ENCODE measurements at places on chromosomes 3 and 15.

GRCh38 chr15:90902840-90903732 is at the start of gene MAN2A2:
Gene MAN2A2, plus strand, starts transcription at chr15:90903302. Its CDS starts 906 bp downstream, at chr15:90904208.
- peak; percentile 69 for DNase-seq

- DNase-seq: no peak
These were observed 61.2 kb upstream of the ICE2 start for GRCh38 chr15:60540002-60540651.

DNA sequence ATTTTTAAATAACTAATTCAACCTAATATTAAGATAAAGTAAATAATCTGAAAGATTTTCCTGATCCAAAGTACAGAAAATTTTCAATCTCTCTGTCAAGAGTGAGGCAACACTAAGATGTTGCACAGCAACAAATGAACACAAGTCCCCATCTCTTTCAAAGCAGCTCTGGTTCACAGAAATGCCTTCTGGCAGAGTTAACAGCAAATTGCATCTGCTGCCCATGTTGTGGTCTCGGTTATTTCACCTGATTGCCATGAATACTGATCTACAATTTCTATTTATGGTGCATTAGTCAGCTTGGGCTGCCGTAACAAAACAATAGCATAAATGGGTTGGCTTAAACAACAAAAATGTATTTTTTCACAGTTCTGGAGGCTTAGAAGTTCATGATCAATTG is 167.3 kb downstream of the BCHE start:
- DNase-seq: no peak

- DNase-seq: no peak
These were observed 288.6 kb downstream of the UACA start for GRCh38 chr15:70474471-70475406.

All from stimulated activated CD8-positive, alpha-beta memory T cell treated with anti-CD3 and anti-CD28 coated beads, Interleukin-12 subunit alpha, Interleukin-12 subunit beta, amount 100 ng/mL, for 4 hours (primary cell).